ENCODE measurements at places on chromosomes 3 and 15.

- DNase-seq = peak; percentile 77
Measured at GRCh38 chr3:66253790-66254620, 33.2 kb downstream of the SLC25A26 start.

- no peak for DNase-seq
Measured at GRCh38 chr15:41975669-41976068, 3.3 kb upstream of the EHD4 start.

GRCh38 chr15:70793694-70794093, 30.3 kb upstream of the UACA start:
- peak; percentile 24 for DNase-seq

GRCh38 chr3:147449669-147450068, 40.5 kb downstream of the ZIC1 start:
- no peak for DNase-seq

DNA sequence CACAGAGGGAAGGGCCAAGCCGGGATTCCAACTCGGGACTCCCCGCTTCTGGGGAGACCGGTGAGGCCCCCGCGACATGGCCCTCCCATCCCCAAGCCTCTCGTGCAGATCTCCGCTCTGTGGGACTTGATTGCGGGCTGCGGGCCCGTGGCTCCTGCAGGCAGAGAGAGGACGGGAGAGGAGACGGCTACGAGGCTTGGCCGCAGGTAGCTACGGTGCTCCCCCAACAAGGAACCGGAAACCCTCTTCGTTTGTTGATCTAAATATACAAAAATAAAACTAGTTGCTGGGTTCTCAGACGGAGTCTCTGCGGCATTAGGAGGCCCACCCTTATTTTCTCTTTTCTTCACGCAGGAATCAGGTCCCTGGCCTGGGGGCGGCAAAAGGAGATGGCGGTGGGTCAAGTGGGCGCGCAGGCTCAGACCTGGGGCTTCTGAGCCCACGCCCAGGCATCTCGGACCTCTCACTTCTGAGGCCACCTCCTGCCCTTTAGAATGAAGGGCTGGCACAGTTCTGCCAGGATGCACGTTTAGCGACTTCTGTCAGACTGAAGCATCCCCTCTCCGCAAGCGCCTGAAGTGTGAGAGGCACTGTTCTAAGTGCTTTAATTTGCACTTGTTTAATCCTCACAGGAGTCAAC, 10.9 kb downstream of the GNB5 start:
- peak; percentile 18 for DNase-seq

DNA sequence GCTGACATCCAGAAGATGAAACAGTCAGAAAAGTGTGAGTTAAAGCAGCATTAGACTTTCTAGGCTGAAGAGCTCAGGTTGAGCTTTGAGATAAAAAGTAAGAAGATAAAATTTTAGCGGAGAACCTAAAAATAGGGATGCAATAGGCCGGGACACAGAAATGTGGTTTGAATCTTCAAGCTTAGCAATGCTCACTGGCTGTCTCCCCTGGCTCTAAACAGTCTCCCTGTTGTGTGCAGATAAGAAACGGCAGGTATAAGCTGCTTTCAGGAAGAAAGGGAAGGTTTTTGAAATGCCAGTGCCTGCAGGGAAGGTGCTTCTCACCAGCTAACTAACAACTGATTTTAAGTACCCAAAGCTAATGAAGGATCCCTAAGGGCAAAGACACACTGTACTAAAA, 718.7 kb upstream of the SGO1 start:
- no peak for DNase-seq

DNA sequence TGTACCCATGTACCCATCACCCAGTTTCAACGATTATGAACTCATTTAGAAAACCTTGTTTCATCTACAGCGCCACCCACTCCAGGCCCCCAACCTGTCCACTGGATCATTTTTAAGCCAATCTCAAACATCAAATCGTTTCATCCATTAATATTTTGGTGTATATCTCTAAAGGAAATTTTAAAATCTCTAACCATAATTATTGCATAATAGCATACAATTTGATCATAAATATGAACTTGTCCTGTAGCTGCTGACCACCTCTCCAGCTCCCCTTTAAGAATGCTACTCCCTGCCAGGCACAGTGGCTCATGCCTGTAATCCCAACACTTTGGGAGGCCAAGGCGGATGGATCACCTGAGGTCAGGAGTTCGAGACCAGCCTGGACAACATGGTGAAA, 2.8 kb upstream of the C3orf70 start:
- no peak for DNase-seq

- no peak for DNase-seq
Measured at GRCh38 chr15:72077950-72078349, 40.0 kb downstream of the MYO9A start.

DNA sequence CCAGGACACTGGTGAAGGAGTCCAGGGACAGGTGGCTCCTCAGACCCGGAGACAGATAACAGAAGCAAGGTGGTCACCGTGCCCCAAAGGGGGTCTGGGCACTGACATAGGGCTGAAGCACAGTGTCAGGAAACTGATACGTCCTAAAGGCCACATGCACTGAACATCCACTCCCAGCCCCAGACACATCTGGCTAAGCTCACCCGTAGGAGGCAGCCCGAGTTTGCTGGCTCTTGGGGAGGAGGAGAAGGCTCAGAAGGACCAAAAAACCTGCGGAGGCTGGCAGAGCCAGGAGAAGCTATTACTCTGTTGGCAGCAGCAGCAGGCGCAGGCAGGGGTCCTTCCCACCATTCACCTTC, 1.2 kb downstream of the CACNA2D2 start:
- DNase-seq = no peak

DNA sequence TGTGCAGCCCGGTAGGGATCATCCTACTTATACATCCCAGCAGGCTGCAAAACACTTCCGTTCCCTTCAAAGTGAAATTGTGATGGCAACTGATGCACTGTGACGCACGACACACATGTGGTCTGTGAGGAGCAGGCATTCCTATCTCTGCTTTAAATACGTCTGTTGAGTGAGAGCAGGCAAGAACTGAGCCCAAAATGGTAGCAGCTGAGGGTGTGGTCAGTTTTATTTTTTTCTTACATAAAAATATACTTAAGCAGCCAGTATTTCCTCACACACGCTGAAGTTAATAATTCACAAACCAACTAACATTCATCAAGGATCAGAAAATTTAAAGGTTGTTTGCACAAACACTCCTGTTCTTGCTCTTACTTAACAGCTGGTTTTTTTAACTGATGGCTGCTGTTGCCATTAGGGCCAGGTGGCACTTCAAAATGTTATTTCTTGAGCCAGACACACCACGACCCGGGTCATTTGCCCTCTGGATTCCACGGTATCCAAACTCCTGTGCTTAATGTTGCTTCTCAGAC, 23.9 kb downstream of the LRIG1 start:
- DNase-seq = no peak

GRCh38 chr15:93035953-93036810, 52.8 kb downstream of the RGMA start:
- peak; percentile 62 for DNase-seq

DNA sequence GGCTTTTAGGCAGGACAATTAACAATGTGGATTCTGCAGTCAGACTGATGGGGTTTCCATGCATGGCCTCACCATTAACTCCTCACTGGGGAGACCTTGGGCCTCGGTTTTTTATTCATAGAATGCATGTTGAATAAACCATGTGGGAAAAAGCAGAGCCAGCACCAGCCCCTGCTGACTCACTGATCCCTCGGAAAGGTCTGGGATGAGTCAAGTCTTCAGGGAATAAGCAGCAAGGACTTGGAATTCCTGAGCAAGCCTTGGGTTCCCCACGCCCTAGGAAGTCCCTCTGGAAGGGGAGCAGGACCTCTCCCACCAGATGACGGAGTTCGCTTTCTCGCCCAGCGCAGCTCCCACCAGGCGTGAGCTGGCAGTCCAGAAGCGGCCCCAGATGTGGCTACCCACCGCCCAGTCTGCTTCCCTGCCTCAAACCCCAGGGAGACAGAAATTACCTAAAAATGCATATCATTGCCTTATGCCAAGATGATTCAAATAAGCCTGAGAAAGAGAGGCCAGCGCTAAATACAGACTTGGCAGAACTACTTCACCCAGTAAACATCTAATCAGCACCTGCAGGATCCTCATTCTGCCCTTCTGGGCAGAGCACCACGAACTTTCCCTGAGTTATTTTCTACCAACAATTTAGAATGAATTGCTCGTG, 45.4 kb downstream of the BTD start:
- DNase-seq = peak; percentile 96

- no peak for DNase-seq
Measured at GRCh38 chr3:194617143-194617671, 16.0 kb downstream of the TMEM44 start.

DNA sequence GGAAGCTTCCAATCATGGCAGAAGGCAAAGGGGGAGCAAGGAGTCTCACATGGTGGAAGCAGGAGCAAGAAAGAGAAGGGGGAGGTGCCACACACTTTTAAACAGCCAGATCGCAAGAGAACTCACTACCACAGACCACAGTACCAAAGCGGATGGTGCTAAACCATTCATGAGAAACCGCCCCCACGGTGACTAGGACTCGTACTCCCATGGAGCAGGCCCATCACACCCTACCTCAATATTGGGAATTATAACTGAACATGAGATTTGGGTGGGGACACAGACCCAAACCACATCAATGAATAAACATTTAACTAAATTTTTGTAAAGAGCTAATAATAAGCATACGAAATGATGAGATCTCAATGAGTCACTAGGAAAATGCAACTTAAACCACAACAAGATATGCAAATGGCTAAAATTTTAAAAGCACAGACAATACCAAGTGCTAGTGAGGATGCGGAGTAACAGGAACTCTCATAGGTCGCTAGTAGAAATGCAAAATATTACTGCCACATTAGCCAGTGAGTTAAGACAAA, 10.0 kb downstream of the MRPS25 start:
- peak; percentile 28 for DNase-seq

DNA sequence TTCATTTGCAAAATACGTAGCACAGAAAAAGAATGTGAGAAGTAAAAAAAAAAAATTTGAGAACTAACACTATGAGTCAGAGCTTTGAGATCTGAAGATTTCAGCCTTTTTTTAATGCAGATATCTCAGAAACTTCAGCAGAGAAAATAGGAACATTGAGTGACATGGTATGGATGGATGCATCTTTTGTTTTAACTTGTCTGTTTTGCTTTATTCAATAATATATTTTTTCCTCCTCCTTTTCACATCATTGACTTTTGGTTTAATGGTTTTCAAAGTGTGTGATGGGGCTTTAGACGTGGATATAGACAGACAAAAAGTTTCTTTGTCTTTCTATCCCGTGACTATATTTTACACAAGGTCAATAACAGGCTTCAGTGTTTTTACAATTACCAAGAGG, 426.7 kb upstream of the FRG2C start:
- no peak for DNase-seq

GRCh38 chr3:160661660-160662059, 15.3 kb upstream of the ARL14 start:
- DNase-seq = no peak

- no peak for DNase-seq
Measured at GRCh38 chr3:115930168-115930567, 306.9 kb downstream of the GAP43 start.

DNA sequence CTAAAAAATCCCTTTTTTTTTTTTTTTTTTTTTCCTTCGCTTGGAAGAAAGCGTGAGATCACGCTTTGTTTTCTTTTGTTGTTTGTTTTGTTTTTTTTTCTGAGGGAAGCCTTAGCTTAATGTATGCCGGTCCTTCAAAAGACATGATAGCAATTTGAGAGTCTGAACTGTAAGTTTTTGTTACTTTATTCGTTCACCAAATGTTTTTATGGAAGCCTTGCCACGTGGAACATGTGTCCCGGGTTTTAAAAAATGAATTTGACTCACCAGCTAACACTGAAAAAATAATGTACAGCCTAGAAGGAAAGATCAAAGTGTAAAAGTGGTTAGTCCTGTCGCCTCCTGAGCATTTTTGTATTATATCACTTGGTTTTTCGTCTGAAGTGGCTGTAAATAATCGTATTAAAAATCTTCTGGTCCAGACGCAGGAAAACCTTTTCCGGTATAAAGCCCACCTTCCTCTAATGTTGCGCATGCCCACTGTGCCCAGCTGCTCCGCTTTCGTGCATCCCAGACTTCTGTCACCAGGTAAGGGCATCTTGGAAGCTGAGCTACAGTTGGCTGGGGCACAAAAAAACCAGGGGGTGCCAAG, 795 bp upstream of the MYNN start:
- peak; percentile 85 for DNase-seq

DNA sequence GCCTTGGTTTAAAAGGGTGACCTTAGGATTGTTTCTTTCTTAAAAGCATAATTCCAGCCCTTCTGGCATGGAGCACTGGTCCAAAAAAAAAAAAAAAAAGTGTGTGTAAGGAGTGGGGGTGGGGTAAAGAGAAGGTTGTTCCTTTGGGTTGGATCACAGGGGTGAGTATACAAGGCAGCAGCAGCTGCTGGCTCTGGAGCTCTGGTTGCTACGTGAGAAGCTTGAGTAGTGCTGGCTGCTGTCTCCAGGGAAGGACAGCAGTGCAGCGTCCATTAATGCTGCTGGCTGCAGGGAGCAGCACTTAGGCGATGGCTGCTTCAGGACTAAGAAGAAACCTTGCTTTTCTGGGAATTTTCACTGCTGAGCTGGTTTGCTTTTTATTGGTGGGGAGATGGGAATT, 2.3 kb downstream of the SETD5 start:
- DNase-seq = peak; percentile 98

DNA sequence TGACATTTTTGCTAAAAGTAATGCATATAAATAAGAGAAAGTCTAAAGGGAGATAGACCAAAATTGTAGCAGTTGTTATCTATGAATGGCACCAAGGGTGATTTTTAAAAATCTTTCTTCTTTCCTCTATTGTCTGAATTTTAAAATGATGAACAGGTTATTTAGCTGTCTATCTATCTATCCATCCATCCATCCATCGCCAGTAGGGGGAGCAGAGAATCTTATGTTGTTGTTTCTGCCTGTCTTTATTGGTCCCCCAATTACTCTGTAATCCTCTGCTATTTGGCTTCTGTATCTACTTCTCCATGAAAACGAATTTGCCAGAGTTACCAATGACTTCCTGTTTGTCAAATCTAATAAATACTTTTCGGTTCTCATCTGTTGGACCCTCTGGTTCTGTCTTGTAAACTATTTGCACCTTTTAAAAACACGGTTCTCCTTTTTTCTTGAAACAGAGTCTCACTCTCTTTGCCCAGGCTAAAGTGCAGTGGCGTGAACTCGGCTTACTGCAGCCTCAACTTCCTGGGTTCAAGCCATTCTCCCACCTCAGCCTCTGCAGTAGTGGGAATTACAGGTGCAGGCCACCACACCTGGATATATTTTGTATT, 86.0 kb downstream of the ECT2 start:
- DNase-seq = peak; percentile 83

GRCh38 chr15:52728899-52729298, 49.7 kb upstream of the ATOSA start:
- DNase-seq = peak; percentile 63

- no peak for DNase-seq
Measured at GRCh38 chr3:46849045-46849631, 14.1 kb downstream of the MYL3 start.

GRCh38 chr15:33908406-33908805, 59.9 kb upstream of the CHRM5 start:
- peak; percentile 28 for DNase-seq

DNA sequence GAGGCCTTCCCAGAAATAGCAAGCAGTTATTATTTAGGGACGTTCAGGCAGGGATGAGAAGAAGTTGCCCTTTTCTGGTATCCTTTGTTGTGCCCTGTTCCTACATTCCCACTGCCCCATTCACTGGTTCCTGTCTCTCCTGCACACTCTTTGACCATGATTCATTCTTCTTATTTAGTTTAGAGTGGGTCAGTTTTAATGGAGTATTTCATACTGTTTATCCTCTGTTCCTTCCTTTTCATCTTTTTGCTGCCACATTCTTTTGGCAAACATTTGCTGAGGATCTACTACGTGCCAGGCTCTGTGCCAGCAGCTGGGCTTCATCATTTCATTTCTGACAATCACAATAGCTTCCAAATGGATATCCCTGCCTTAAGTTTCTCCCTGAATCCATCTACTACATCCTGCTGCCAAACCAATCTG, 11.8 kb upstream of the EID1 start:
- DNase-seq = no peak
